ENCODE measurements at places on chromosomes 7 and 10. TPM values are rescaled to one million over a fixed set of nuclear protein-coding genes. Genes with fewer than 3 reads are reported as not detected.
A peak's percentile ranks its signal among the peaks of the same experiment; 100 is the strongest.

DNA sequence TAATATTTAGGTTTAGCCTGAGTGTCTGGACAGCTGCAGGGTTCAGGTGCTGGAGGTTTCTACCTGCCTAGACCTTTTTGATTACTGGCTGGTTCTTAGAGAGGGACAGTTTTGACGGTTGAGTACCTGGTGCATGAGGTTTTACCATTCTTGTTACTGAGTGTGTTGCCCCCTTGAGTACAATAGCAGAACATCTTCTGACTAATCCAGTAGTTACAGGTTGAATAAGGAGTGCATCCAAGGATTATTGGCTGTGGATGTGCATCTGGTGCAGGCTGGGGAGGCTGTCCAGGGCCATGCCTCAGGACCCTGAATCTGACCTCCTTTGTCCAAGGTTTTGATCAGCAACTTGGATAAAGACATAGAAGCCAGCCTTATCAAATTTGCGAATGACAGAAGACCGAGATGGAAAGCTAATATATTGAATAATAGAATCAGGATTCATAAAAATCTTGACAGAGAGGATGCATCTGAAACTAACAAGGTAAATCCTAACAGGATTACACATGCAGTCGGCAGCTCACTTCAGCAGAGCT is 23.1 kb downstream of the PLPP4 start:
- no peak for DNase-seq

- no peak for DNase-seq
These were observed 33.0 kb upstream of the NOBOX start for GRCh38 chr7:144436500-144436899.

- no peak for DNase-seq
These were observed 10.6 kb upstream of the LYZL2 start for GRCh38 chr10:30639946-30640786.

DNA sequence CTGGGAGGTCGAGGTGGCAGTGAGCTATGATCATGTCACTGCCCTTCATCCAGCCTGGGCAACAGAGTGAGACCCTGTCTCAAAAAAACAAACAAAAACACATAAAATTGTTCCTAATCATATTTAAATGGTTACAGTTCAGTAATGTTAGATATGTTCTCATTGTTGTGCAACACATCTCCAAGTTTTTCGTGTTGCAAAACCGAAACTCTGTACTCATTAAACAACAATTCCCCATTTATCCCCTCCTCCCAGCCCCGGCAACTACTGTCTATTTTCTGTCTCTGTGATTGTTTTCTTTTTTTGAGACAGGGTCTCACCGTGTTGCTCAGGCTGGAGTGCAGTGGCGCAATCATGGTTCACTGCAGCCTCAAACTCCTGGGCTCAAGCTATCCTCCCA is 16.1 kb upstream of the PRXL2A start:
- DNase-seq = no peak

DNA sequence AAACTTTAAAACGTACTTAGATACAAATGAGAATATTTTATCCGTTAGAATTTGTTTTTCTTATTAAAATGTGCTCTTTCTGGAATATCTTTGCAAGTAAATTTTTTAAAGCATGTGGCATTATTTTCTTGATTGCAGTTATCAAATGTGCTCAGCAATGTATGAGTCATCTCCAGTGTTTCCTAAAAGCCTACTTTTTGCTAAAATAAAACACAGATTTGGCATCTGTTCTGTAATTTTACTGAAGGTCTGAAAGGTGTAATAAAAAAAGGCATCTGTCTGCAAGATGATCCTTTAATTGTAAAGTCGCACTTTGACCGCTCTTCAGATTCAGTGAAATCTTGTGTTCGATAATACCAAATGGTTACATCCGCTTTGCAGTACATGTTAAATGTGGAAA is 3.4 kb downstream of the GNAT3 start:
- DNase-seq = no peak

DNA sequence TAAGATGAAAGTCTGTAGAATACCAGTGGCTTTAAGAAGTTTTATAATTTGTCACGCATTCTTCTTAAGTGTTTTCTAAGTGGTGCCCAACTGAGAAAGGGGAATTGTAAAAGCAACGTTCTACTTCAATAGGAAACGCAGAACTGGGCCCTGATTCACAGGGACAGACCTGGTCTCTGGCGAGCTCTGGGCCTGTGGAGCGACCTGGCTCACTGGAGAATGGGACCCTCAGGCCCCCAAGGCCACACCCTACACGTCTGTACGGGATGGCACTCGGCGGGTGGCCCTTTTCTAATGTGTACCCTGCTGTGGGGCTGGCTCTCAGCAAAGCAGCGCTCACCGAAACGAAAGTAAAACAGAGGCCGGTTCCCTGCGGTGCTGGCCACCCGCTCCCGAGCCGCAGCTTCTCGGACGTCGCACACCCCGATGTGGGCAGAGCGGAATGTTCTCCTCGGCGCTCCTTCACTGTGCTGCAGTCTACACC is 205.0 kb downstream of the DIP2C start:
- no peak for DNase-seq

GRCh38 chr7:66758950-66759628 is 18.6 kb downstream of the RABGEF1 start:
- no peak for DNase-seq

- DNase-seq = no peak
These were observed 93.5 kb downstream of the SND1 start for GRCh38 chr7:127745445-127745844.

DNA sequence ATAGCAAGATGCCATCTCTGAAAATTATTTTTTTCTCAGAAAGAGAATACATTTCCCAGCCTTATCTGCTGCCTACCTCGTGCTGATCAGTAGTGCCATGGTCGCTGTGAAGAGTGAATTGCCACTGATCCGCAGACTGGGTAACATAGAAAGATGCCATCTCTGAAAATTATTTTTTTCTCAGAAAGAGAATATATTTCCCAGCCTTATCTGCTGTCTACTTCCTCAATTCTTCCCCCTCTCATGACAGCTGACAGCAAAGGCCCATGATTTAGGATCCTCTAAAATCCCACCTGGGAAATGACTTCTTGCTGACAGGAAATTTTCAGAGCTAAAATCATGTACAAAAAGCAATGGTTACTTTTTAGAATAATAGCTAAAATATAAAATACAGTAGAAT is 92.5 kb upstream of the AHR start:
- no peak for DNase-seq

- DNase-seq = no peak
These were observed 4.0 kb downstream of the EFCAB10 start for GRCh38 chr7:105577251-105577650.

DNA sequence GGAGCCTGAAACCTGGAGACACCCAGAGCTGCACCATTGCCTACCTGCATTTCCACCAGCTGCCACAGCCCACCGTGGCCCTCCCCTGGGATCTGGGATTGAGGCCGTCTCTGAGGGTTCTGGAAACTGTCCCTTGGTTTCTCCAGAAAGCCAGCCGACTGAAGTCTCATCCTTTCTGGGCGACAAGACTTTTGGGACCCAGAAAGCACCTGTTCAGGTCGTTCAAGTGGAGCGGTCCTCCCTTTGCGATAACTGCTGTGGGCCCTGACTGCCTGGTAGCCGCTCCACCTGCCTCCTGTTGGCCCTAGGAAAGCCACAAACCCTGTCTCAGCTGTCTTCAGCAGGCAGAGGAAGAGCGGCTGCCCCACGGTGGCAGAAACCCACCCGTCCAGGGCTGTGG is 346.0 kb upstream of the MKI67 start:
- no peak for DNase-seq

GRCh38 chr7:148964483-148965267 is 63.6 kb downstream of the PDIA4 start:
- no peak for DNase-seq

GRCh38 chr7:156984174-156984891 is 26.1 kb downstream of the MNX1 start:
- DNase-seq = no peak

DNA sequence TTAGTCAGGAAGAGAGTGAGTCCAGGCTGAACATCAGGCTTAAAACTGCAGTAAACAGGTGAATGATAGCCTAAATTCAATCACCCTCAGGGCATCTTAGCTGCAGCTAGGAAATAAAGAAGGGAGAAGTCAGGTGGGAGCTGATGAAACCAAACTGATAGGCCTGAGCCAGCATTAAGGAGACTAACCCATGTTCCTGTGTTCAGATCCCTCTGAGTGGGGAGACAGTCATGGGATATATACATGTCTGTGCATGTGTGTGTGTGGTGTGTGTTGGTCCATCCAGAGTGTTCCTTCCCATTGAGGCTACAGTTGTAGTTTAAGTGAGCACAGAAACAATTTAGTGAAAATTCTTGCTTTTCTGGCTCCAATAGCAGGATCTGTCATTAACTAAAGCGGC is 480.9 kb downstream of the PHTF2 start:
- no peak for DNase-seq

- no peak for DNase-seq
These were observed 84.5 kb downstream of the CUX1 start for GRCh38 chr7:101901661-101902491.

GRCh38 chr10:110481919-110482318 is 15.8 kb upstream of the DUSP5 start:
- DNase-seq = no peak

DNA sequence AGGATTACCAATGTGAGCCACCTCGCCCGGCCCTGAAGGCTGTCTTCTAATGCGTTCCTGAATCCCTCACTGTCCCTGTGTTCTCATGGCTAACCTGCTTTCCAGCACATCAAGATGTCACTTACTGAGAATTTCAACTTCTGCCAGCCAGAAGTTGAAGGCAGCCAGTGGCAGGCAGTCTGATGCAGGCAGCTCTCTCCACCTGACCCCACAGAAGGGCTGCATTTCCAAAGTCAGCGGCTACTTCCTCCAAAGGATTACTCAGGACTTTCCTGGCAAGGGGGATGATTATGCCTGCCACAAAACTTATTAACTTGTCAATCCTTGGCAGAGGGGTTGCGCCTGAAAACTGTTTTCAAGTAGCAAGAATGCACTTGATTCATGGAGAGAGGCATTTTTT is 1219.4 kb downstream of the TYW1 start:
- no peak for DNase-seq

DNA sequence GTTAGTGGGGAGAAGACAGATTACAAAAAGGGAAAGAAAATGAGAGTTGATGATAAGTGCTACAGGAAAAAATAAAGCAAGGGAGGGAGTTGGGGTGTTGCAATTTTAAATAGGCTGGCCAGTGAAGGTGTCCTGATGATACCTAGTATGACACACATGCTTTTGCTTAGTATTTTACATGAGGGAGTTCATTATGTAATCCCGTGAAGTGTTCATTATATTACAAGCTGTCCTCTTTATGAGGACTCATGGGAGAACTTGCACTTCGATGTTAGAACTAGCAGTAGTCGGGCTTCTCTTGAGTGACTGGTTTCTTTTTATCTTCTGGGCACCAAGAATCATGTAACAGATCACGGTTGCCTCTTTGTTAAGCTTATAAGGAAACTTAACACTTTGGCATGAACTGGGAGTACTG is 102.3 kb upstream of the MTPN start:
- DNase-seq = no peak

DNA sequence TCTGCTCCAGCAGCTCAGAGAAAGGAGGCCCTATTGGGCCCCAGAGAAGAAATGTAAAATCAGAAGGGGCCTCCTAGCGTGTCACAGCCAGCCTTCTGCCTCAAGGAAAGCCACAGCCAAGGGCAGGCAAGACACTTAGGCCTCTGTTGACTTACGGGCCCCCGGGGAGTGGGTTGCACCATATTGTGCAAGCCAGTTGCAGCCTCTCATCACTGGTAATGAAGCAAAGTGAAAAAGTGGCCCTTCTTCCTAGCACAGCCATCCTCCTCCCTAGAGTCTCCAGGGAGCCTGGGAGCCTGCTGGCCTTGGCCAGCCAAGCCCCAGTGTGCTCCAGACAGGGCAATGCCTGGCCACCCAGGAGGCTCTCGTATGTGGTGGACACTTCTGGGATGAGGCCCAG is 56.2 kb upstream of the GDF10 start:
- DNase-seq = no peak

DNA sequence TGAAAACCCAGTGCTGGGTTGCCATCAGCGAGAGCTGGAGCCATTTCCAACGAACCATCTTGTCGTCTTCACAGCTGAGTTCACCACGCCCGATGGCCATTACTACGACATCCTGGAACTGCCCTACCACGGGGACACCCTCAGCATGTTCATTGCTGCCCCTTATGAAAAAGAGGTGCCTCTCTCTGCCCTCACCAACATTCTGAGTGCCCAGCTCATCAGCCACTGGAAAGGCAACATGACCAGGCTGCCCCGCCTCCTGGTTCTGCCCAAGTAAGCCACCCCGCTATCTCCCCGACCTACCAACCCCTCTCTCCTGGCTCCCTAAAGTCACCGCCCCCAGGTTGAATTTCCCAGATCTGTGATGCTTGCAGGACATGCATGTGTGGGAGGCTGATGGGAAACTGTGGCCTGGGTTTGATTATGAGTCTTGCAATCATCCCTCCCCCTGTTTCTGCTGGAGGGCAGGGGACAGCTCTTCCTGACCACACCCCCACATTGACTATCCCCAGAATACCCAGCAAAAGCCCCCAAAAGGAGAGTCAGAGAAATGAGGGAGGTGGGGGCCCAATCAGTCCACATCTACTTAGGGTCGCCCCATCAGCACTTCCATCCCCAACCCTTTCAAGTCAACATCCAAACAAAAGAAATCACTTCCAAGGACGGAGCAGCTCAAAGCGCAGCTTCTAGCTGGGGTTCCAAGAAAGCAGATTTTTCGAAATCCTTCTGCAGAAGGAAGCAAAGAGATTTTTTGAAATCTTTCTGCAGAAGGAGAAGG is 6.9 kb downstream of the SERPINE1 start:
- DNase-seq = no peak

DNA sequence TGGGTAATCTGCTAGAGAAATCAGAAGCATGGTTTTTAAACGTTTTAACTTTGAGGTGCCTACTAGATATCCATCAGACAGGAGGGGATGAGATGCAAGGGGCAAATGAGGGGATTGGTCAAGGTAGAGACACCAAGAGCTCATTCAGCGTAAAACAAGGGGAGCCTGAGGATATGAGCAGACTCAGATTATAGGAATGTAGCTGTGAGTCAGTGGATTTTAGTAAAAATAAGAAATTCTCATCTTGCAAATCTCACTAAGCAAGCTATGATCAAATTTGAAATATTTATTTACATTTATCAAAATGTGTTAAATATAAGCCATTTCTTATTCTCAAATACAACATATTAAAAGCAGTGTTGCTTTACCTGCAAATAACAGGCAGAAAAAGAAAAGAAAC is 21.4 kb upstream of the TFEC start:
- DNase-seq = no peak

- peak; percentile 23 for DNase-seq
These were observed 20.2 kb upstream of the TMEM178B start for GRCh38 chr7:141053626-141054025.

Gene CUEDC2
- 45.3 TPM for total RNA-seq

Gene TMEM196
- not detected for total RNA-seq

Gene FGL2
- total RNA-seq = 0.37 TPM

Gene EVX1
- total RNA-seq = not detected

Gene HTRA1
- total RNA-seq = 0.26 TPM

Gene PAPOLB
- not detected for total RNA-seq

Gene PSTK
- total RNA-seq = 5.3 TPM

Gene SLC16A12
- not detected for total RNA-seq

Gene JCAD
- 0.05 TPM for total RNA-seq

Gene AP3M1
- total RNA-seq = 52.5 TPM

Data from activated T-cell treated with anti-CD3 and anti-CD28 coated beads, Interleukin-2, amount 50 U/mL, for 4 hours (primary cell).